ENCODE measurements at places on chromosomes 7 and 10.

DNA sequence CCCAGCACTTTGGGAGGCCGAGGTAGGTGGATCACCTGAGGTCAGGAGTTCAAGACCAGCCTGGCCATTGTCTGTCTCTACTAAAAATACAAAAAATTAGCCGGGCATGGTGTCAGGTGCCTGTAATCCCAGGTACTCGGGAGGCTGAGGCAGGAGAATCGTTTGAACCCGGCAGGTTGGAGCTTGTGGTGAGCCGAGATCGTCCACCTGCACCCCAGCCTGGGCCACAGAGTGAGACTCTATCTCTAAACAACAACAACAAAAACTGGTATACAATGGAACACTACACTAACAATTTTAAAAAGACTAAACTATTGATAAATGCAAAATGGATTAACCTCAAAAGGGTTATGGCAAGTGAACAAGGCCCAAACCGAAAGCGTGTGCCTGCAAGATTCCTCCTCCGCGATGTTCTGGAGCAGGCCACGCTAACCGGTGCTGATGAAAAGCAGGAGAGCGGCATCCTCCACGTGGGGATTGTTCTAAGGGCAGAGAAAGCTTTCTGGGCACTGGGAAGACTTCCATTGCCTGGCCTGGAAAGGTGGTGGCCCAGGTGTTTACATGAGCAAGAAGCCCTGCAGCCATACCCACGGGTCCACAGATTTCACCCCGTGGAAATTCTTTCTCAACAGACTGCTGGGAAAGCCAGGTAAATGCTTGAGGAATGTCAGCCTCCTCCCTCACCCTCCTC is 53.8 kb downstream of the PDGFA start:
- no peak for DNase-seq

GRCh38 chr10:80259405-80259871 is 30.0 kb downstream of the MAT1A start:
- no peak for DNase-seq

DNA sequence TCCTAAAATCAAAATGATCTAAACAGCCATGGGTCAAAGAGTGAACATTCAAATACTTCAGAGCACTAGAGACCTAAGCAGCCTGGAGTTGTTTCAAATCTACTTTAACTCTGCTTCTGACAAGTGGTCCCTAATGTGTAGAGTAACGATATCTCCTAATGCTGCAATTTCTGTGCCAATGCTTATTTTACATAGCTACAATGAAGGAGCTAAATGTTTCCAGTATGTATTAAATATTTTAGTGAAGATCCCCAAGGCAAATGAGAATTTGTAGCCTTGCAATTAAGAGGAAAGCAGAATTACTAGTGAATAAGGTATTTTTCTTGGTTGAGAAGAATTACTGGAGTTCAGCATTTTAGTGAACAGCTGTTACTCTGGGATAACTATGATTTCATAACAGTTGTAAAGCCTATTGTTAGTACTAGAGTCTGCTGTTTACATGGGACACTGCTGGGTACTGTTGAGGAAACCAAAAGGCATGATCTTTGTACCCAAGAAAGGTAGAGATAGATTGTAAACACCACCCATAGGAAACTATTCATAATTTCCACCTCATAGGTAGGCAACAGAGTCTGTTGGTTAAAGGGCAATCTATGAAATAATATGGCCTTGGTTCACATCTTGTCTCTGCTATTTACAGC is 271.9 kb downstream of the PLXDC2 start:
- DNase-seq: no peak

DNA sequence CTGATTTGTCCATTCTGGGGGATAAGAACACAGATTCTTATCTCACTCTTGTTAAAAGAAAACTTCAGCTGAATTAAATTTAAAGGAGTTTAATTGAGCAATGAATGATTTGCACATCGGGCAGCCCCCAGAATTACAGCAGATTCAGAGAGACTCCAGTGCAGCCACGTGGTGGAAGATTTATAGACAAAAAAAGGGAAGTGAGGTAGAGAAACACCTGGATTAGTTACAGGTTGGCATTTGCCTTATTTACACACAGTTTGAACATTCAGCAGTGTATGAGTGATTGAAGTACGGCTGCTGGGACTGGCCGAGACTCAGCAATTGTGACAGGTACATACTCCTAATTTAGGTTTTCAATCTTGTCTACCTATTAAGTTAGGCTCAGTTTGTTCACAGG is 46.5 kb upstream of the FAM20C start:
- no peak for DNase-seq

- no peak for DNase-seq
Measured at GRCh38 chr7:12623885-12624498, 53.5 kb downstream of the SCIN start.

DNA sequence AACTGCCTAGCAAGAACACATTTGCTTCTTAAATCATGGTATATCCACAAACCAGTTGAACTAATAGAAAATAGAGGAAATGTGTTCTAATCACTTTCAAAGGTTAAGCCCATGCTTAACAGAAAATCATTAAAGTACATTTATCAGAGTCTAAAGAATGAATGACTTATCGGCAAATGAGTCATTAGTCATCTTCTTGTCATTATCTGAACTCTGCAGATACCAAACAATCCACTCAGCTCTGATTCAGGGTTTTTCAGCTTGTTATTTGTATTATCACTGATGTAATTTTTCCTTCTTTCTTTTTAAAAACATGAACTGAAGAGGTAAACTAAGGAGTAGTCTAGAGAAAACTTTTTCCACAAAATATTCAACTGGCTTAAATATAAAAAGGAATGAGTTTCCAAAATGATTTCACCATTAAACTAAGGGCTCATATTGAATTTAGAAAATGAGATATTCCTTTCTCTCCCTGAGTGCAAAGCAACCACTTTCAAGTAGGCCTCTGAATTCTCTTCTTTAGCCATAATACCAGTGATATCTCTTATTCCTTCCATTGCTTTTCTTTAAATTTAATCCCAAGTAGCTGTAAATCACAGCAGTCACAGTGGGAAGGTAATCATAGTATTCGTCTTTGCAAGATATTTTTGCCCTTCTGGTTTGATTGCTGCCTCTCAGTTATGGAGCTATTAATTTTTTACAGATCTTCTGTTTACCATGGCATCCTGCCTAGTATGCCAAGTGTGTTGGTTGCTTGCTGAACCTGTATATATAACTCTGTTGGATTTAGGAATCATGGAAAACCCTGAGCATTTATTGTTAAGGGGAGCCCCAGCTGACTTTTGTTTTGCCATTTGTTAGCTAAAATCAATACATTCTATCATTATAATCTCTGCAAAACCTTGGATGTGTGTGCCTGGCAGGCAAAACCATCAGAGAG is 125.1 kb downstream of the THSD7A start:
- no peak for DNase-seq

DNA sequence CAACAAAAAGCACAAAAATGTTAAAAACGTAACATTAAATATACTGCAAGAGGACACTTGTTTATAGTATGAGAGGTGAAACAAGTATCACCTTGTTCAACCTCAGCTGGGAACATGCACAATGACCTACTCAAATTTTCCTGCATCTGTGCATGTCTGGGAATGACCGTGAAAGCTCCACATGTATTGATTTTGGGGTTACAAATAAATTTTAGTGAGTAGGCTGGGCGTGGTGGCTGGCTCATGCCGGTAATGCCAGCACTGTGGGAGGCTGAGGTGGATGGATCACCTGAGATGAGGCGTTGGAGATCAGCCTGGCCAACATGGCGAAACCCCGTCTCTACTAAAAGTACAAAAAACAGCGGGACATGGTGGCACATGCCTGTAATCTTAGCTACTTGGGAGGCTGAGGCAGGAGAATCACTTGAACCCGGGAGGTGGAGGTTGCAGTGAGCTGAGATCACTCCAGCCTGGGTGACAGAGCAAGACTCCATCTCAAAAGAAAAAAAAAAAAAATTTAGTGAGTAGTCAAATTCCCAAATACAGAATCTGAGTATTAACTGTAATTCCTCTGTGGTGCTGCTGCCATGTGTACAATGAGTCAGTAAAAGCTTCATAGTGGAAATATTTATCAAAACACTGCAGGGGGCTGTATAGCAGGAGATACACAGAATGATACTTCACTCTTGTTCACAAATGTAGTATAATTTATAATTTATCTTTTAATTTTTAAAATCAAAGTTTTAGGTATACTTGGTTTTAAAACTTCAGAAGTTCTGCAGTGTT is 41.1 kb downstream of the SUGCT start:
- no peak for DNase-seq

DNA sequence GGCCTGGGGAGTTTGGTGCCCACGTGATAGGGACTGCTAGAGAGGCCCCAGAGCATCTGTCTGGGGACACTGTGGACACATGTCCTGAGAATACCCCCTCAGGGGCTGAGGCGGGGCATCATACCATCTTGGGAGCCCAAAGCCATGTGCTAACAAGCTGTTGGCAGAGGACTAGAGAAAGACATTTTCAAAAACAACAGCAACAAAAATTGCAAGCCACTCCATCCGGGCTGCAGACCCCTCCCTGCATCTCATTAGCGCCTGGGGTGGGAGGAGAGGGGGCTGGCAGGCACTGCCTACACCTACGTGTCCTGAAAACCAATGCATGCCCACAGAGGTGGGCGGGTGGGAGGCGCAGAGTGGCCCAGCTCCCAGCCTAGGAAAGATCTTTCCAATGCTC is 507.4 kb upstream of the PODXL start:
- no peak for DNase-seq

DNA sequence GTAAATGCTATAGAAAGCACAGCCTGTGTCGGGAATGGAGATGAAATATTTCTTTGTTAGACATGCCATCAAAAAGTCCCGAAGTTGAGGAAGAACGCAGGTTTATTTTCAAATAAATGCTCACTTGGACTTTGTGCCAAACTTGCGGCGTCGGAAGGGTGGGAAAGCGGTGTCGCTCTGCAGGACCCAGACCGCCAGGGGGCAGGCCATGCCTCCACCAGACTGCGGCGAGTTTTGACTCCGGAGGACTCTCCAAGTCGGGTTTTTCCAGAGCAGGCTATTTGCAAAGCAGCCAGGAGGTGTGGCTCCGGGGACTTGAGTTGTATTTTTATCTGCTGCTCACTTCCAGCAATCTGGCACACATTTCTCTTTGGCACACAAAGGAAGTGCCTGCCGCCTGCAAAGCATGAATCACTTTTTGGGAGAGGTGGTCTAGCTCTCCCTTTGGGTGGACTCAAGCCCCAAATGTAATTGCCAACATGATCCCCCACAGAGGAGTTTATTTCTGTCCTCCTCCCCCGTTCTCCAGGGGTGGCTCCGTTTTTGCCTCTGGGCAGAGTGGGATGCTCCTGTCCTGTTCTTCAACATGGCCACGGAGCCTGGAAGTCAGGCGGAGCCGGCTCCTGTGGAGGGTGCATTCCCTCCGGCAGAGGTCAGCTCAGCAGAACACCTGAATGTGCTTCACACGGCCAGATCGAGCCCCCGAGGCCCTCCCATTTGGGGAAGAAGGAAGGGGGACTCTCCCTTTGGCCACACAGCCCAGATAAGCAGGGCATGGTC is 82.3 kb upstream of the GPR26 start:
- DNase-seq: no peak

- no peak for DNase-seq
Measured at GRCh38 chr10:93364966-93365365, 117.2 kb downstream of the MYOF start.

DNA sequence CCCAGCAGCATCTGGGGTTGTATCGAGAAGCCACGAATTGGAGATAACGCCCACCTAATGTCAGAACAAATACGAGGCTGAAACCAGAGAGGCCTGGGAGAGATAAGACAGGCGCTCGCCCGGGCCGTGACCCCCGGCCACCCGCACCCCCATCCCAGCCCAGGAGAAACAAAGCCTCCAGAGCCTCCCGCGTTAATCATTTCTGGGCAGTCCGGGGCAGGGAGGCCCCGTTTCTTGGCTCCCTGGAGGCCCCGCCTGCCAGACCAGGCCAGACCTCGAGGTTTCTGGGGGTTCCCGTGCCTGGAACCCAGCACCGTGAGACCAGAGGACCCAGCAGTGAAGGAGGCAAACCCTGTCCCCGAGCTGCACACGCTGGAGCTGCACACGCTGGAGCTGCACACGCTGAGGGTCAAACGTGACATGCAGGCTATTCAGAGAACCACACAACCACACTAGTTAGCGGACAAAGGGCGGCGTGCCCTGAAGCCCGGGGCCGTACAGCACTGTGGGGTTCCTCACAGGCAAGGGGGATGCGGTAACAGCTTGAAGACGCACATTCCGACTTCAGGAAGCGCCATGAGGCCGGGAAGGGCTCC is 53.4 kb downstream of the FOXL3 start:
- no peak for DNase-seq

DNA sequence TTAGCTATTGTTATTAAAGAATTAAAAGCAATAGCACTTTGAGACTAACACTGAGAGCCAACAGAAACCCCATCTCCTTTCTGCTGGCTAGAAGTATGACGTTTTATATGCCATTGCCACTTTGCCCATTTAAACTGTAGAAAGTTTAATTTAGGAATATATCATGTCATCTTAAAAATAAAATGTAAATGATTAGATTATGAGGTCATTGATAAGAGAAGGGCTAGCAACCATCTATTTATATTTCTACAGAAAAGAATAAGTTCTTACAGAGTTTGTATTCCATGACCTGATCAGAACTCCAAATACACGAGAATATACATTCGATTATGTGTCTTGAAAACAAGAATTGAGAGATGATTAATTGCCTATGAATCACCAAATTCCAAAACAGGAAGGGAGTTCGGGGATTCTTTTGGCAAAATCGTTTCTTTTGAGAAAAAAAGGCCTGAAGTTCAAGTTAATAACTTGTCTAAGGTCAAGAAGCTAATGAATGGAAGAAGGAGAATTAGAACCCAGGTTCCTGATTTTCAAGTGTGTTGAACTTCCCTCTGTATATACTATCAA is 227.0 kb downstream of the TRIL start:
- no peak for DNase-seq

DNA sequence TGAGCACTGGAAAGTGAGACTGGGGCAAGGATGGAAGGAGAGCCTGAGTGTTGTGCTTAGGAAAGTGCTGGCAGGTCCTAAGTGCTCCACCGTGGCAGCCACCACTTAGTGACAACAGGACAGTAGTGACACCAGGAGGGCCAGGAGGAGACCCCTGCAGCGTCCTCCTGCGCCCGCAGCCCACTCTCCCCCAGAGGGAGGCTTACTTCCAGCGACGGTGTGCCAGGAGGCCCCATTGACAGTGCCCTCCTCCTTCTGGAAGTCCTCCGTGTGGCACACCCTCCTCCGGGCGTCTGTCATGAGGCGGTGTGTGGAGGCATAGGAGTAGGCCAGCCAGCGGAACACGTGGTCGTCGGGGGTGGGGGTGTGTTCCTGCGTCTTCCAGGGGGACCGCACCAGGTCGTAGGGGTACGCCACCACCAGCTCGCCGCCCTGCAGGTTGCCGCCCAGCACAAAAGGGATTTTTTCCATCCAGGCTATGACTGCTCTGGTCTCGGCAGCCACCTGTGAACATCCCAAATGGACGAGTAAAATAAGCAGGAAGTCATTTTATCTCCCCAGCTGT is 95.6 kb downstream of the GPR26 start:
- DNase-seq: no peak

DNA sequence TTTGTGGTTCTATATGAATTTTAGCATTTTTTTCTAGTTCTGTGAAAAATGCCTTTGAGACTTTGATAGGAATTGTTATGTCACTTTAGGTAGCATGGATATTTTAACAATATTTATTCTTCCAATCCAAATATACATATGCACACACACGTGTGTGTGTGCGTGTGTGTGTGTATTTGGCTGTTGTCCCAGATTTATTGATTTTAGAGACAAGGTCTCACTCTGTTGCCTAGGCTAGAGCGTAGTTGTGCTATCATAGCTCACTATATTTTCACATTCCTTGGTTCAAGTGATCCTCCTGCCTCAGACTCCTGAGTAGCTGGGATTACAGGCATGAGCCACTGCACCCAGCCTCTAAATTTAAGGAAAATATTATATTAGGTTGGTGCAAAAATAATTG is 162.5 kb upstream of the TRIM24 start:
- DNase-seq: no peak
